HFF-Myc (cell line): ENCODE measurements at places on chromosomes 1 and 21.

DNA sequence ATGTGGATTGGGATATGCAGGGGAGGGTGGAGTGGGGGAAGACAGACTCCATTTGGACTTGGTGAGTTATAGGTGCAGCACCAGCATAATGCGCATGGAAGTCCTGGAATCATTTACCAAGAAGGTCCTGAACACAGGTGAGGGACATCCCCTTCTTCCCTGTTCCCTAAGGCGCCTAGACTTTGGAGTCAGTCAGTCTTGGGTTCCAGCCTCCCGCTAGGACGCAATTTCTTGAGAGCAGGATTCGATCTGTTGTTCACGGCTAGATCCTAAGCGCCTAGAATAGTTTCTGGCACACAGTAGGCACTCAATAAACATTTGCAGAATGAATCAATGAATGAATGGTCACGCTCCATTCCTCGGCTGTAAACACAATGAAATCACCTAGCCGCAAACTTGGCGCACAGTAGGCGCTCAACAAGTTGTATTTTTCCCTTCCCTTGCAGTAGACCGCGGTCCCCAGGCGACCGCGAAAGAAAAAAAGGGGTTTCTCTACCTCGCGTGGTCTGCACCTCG, 1.0 kb upstream of the AK4 start:
- no peak for DNase-seq

DNA sequence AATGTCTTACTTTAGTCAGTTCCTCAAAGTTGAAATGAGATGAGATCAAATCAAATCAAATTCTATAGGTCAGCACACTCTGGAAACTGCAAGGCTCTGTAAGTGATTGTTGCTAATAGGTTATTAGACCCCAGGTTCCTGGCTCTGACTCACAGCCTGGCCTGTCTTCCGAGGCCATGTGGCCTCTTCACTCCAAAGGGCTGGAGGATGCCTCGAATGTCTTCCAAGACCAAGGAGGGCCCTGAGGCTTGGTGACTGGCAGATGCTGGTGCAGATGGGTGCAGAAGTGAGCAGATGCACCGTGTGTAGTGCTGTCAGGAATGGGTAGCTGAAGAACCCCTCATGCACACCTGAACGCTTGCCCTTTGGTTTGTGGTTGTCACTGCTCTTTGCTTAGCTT, 113.4 kb downstream of the MAB21L3 start:
- DNase-seq: no peak

- DNase-seq: no peak
These were observed 50.4 kb upstream of the FMOD start for GRCh38 chr1:203401199-203401877.

DNA sequence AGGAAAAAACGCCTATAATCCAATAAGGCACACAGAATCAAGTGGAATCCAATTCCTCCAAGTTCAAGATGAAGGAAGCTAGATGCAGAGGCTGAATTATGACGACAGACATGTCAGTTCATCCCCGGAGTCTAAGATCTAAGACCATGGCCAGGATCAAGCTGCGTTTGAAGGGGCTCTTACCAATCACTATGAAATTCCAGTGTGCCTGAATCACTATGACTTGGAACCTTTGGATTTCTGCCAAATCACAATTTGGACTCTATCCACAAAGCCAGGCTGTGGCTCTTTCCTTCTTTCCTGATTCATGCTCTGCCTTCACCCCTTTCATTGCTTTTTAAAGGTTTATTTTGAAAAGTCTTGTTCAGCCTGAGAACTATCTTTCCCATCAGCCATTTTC, 17.1 kb downstream of the OLIG2 start:
- DNase-seq: peak; percentile 58

DNA sequence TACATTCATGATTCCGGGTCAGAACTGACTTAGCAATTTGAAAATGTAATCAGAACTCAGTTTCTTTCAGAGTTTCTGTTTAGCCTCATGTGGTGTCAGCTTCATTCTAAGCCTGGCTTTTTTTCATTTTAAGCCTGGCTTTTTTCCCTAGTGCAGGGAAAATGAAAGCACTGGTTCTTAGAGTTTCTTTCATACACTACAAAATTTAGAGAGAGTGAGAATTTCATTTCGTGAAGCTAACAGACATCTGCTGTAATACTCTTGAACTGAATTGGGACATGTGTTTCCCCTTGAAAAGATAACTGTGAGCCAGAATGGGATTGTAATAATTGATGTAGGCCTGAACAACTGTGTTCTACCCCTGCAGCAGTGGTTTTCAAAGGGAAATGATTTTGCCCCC, 95.3 kb upstream of the KIAA0040 start:
- no peak for DNase-seq

- DNase-seq: no peak
These were observed 645.9 kb upstream of the ADGRL4 start for GRCh38 chr1:79652426-79652825.

DNA sequence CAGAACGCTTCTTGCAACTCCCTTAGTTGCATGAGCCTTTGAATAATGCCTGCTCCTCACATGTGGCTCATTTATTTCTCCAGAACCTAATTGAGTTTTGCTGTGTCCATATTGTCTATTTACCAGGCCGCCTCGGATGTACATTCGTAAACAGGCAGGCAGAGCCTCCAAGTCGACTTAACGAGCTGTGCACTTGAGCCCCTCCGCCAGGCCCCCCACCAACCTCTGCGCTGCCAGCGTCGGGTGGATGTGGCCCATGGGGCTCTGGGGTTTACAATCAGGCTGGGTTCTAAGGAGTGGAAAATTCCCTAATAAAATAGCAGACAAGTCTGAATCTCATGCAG, 106.1 kb downstream of the NPHP4 start:
- no peak for DNase-seq

- no peak for DNase-seq
These were observed 17.2 kb downstream of the KIF26B start for GRCh38 chr1:245172026-245172425.

DNA sequence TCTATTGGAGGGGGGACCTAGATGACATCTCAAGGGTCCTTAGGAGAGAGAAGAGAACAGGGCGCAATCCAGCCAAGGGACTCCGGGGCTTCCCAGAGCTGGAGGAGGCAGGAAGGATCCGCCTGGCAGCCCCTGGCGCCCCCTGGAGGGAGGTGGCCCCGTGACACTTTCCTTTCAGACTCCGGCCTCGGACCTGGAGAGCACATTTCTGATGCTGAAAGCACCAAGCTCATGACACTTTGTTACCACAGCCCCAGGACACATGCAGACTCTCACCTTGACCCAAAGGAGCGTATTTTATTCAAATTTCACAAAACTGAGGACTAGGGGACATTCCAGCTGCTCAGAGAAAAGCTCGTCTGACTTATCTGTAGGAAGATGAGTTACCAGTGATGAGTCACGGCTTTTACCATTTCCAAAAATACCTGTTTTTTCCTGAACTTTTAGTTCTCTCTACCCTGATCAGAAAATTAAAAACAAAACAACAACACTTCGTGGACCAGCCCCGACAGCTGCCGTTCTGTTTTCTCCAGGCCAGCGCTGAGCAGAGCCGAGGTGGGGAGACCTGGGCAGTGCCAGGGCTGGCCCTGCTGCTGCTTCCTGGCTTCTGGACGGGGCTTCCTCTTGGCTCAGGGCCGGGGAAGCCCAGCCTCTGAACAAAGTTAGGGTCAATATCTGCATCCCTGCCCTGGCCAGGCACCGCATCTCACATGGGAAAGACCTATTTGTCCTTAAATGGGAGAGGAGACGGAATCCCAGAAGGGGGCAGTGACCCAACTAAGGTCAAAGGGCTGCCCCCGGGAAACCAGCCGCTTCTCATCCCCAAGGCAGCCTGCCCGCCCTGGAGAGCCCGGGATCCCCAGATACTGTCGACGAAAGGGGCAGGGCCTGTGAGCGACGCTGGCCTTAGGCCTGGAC, 21.6 kb upstream of the POFUT2 start:
- no peak for DNase-seq

- DNase-seq: no peak
These were observed 15.2 kb downstream of the ADCY10 start for GRCh38 chr1:167898578-167899222.

DNA sequence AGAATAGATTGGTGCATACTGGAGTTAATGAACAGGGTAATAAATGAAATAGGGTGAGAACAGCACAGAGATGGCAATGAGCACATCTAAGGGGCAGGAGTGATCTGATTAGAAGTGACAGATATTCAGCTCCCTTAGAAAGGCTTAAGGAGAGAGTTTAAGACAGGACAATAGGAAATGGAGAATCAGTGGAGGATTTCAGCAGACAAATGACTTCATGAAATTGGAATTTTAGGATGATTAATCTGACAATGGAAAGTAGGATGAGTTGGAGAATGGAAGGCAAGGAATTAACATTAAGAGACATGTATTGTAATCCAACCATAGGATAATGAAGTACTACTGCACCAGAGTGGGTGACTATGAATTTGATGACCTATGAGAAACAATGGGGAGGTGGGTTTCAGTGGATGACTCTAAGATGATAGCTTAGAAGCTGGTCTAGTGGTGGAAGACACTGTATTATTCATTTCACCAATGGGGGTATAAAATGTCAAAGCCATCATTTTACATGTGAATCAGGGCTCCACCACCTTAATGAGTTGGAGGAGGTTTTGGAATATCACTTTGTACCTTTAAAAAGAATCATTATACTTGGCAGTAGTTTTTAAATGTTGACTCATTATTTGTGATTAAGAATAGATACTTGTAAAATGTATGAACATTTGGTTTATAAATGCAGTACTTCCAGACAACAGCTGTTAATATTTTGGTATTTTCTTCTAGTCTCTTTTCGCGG, 139.1 kb downstream of the PLA2G4A start:
- DNase-seq: peak; percentile 20

GRCh38 chr1:178120088-178120487, 26.2 kb downstream of the RASAL2 start:
- DNase-seq: no peak

- no peak for DNase-seq
These were observed 5.1 kb downstream of the SH2D1B start for GRCh38 chr1:162406811-162407210.

- DNase-seq: no peak
These were observed 611 bp upstream of the AKT3 start for GRCh38 chr1:243850452-243851256.

- no peak for DNase-seq
These were observed 6.2 kb upstream of the KCNA10 start for GRCh38 chr1:110525249-110525595.

GRCh38 chr1:214698559-214698958, 95.6 kb downstream of the CENPF start:
- DNase-seq: no peak

GRCh38 chr1:92503043-92503925, 16.6 kb upstream of the GFI1 start:
- no peak for DNase-seq

DNA sequence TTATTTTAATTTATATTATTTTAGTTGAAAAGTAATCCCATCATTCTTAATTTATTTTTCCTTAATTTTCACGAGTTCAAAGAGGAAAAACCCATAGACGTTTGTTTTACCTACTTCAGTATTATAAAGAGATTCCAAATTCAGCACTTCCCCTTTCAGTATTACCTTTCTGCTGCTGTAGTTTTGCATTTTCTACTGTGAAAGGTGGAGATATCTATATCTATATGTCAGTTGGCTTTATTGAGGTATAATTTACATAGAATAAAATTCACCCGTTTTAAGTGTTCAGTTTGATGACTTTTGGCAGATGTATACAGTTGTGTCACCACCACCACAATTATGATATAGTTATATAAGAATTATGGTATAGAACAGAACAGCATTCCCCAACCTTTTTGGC, 33.0 kb downstream of the MAST2 start:
- no peak for DNase-seq

DNA sequence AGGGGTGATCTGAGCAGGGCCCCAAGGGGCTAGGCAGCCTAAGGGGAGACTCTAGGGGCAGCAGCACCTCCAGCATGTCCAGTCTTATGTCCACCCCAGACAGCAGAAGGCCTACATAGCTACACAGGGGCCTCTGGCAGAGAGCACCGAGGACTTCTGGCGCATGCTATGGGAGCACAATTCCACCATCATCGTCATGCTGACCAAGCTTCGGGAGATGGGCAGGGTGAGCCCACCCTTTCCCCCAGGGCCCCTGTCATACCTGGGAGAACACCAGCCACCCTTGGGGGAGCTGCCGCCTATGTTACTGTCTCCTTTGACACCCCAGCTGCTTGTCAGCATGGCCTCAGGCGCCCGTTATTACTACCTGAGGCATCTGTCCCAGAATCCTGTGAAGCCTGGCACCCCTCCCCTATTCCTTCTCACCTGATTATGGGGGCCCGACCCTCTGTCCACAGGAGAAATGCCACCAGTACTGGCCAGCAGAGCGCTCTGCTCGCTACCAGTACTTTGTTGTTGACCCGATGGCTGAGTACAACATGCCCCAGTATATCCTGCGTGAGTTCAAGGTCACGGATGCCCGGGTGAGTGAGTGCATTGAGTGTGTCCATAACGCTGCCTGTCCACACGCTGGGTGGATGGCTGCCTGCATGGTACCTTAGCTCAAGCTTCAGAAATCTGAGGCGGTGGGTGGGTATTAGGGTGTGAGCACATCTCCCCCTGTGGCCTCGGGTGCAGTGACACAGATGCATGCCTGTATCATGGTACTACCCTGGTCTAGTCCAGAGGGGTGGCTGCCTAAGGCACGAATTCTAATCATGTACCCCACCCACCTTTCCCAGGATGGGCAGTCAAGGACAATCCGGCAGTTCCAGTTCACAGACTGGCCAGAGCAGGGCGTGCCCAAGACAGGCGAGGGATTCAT, 29.7 kb upstream of the KDM4A start:
- no peak for DNase-seq

DNA sequence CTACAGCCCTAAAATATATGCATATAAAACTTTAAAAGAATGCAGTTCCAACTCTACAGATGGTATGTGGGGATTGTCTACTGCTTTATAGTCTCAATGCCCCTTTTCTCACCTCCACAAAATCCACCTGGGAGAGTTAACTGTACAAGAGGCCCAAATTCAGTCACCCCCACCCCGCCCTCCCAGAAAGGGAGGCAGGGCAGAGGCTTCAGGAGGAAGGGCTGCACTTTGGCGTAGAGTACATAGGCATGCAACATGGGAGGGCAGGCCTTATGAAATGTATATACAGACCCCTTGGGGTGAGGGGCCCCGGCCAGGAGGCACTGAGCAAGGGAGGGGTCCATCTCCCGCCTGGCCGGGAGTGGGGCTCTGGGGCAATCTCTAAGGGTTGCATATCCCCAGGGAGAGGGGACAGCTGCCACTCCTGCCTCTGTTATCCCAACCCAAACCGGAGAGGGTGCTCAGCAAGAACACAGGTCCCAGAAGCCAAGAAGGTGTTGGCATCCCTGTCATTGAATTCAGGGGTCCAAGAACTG, 1.3 kb upstream of the PYGO2 start:
- no peak for DNase-seq

- no peak for DNase-seq
These were observed 23.3 kb downstream of the SLC6A17 start for GRCh38 chr1:110173466-110174105.

- no peak for DNase-seq
These were observed 62.8 kb upstream of the ZBTB40 start for GRCh38 chr1:22388671-22389450.

- no peak for DNase-seq
These were observed 130.9 kb downstream of the SEC16B start for GRCh38 chr1:177838907-177839485.

DNA sequence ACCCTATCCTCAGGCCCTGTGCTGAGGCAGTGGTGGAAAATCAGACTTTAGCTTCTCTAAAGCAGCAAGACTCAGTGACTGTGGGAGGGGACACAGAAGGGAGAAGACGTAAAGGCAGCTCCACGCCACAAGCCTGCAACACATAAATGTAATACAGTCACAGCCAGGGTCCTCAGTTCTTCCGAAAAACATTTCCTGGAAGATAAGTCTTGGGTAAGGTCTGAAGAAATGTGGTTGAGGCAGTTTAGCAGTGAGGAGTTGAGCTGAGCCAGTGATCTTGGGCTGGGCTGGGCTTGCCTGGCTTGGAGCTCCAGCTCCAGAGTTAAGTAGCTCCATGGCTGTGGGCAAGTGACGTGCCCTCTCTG, 127.8 kb upstream of the ADAR start:
- no peak for DNase-seq
